Cardiac fibroblast (primary cell): ENCODE measurements at places on chromosomes 6 and 20.

- DNase-seq = no peak
Observed at GRCh38 chr6:44594481-44594880, 207.0 kb downstream of the CDC5L start.

DNA sequence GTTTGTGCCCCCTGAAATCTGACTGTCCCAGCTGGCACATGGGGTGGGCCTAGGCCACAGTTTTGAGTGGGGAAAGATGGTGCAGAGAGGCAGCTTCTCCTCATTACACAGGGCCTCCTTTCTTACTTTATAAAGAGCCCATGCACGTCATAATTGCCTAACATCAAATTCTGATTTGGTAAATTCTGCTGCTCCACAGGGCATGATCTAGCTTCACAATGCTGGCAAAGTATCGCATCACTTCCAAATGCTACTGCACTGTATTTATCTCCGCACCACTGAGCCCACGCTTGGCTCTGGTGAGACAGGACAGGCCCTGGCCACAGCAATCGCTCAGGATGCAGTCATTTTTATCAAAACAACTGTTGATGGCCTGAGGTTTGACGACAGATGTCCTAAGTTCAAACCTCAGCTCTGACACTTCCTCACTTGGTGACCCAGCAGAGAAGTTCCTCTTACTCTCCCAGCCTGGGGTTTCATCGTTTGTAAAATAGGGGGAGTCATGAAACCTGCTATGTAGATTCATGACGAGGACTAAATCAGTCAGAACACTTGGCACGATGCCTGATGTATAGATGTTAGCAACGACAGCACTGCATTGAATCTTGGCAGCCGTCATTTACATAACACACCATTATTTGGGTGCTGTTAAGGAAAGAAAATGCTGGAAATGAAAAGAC lies 187.9 kb downstream of the TTLL2 start:
- DNase-seq = no peak

- no peak for DNase-seq
Observed at GRCh38 chr20:33007376-33008335, at the start of gene BPIFB2. Gene BPIFB2, plus strand, starts transcription at chr20:33007704. Its CDS starts 871 bp downstream, at chr20:33008575.

DNA sequence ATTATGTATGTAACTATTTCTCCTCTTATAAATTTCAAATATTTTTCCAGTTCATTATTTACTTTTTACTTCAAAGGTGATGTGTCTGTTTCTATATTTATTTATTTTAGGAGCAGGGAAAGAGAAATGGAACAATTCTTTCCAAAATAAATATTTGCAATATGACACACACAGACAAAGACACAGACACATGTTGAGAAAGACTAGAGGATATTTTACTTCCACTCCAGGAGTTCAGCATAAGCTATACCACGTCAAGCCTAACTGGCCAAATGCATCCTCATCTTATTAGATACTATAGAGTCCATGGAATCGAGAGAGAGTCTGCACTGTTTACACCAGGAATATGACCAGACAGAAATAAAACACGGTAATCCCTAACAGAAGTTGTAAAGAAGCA lies 13.3 kb downstream of the RALGAPA2 start:
- no peak for DNase-seq

DNA sequence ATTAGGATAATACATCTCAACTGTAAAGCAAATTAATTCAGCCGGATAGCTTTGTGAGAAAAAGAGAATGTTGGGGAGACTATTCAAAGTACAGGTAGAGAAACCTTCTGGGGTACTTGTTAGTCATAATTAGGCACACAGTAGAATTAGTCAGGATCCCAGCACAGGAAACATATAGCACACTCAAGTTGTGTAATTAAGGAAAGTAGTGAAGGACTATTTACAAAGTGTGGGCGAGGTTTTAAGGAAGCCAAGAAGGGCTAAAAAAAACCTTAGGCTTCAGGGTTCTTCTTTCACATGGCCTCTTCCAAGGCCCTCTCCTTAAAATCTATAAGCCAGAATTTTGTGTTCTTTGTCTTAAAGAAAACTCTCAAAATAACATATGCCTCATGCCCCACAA lies 126.7 kb downstream of the RTN4IP1 start:
- no peak for DNase-seq

GRCh38 chr6:35411066-35411465 lies 41.1 kb upstream of the FANCE start:
- no peak for DNase-seq

DNA sequence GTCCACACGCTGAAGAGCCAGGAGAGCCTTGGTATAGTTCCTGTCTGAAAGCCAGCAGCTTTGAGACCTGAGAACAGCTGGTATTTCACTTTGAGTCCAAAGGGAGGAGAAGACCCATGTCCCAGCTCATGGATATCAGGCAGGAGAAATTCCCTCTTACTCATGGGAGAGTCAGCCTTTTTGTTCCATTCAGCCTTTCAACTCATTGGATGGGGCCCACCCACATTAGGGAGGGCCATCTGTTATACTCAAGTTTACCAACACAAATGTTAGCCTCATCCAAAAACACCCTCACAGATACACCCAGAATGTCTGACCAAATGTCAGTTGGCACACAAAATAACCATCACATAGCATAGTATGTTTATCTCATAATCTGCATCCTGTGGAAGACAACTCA lies 80.1 kb downstream of the GMDS start:
- peak; percentile 43 for DNase-seq

DNA sequence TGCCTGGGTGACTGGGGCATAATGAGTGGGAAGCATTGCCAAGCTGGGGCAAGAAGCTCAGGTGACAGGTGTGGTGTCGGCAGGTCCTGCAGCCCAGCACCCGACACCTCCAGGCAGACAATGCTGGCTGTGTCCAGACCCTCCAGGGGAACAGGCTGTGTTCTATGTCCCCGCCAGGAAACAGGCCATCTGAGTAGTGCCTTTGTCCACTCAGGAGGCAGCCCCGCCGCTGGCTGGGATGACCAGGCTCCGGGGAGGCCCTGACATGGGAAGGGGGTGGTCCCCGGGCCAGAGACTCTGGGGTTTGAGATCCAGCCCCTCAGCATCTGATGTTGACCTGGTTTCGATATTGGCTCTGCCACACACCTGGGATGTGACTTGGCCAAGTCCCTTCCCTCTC lies 28.4 kb downstream of the SNPH start:
- no peak for DNase-seq

GRCh38 chr20:21808863-21809664 lies 103.6 kb downstream of the PAX1 start:
- DNase-seq = no peak

- DNase-seq = no peak
Observed at GRCh38 chr6:134593887-134594286, 276.0 kb upstream of the SGK1 start.

GRCh38 chr20:36236786-36237121 lies 476 bp downstream of the AAR2 start:
- no peak for DNase-seq

- DNase-seq = peak; percentile 18
Observed at GRCh38 chr20:3156811-3157619, 2.6 kb downstream of the FASTKD5 start.

- DNase-seq = no peak
Observed at GRCh38 chr6:108476376-108476775, 84.3 kb upstream of the FOXO3 start.

DNA sequence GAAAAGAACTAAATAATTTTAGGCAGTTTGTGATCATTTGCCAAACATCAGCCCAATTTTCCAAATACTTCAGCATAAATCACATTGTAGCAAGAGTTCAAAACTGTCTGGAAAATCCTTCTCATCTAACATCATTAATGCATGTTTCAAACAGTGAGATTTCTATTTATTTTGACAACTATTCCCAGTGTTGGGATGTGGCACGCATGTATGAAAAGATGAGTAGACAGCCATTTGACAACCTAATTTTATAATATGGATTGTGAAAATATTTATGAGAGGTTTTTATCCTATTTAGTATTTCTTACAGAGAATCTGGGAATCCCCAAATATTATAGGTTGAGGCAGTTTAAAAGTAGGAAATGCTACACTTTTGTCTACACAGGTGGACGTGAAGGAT lies 357.6 kb upstream of the ARID1B start:
- DNase-seq = no peak

GRCh38 chr6:1988843-1989242 lies 256.6 kb downstream of the GMDS start:
- no peak for DNase-seq

DNA sequence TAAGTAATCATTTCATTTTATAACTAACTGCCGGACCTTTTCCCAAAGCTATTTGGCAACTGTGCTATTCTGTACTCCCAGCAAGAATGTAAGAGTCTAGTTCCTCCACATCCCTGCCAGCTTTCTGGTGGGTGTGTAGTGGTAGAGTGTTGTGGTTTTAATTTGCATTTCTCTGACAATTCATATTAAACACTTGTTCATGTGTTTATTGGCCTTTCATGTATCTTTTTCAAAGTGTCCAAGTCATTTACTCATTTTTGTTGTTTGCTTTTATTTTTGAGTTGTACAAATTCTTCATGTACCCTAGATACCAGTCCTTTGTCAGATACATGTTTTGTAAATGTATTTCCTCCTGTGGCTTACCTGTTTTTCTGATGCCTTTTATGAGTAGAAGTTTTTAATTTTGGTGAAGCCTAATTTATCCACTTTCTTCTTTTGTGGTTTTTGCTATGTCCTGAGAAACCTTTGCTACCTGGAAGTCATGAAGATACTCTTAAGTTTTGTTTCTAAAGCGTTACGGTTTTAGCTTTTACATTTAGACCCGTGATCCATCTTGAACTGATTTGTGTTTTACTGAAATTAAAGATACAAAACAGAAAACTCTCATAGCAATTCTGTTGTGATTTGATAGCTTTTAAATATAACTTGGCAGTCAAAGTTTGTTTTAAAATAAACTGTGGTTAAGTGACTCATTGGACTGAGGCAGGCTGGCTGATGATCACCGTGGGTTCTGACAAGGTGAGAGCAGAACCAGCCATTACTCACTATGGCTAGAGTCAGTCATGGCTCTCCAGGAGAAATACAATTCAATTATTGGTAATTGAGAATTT lies 8.0 kb downstream of the MYLIP start:
- peak; percentile 77 for DNase-seq

GRCh38 chr20:45052698-45053429 lies 48.1 kb downstream of the KCNS1 start:
- DNase-seq = peak; percentile 69

- DNase-seq = no peak
Observed at GRCh38 chr6:82779041-82779440, 286.6 kb downstream of the UBE3D start.

GRCh38 chr6:156992020-156992804 lies 215.0 kb downstream of the ARID1B start:
- DNase-seq = peak; percentile 29

DNA sequence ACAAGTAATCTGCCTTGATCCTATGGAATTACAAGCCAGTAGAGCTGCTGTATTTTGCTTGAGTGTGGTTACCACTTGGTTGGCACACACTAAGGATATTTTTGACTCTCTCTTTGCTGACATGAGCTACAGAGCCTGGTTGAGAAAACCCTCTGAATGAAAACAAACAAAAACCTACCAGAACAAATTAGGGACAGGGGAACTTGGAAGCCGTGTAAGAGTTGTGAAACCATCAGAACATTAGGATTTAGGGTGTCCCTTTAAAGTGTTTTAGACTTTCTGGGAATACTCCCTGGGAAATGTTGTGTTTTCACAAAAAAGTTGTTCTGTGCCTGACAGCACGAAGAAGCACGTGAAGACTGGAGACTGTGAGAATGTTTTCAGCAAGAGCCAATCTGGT lies 20.5 kb upstream of the PDE7B start:
- no peak for DNase-seq

GRCh38 chr20:61442075-61442670 lies 190.1 kb downstream of the CDH4 start:
- no peak for DNase-seq

DNA sequence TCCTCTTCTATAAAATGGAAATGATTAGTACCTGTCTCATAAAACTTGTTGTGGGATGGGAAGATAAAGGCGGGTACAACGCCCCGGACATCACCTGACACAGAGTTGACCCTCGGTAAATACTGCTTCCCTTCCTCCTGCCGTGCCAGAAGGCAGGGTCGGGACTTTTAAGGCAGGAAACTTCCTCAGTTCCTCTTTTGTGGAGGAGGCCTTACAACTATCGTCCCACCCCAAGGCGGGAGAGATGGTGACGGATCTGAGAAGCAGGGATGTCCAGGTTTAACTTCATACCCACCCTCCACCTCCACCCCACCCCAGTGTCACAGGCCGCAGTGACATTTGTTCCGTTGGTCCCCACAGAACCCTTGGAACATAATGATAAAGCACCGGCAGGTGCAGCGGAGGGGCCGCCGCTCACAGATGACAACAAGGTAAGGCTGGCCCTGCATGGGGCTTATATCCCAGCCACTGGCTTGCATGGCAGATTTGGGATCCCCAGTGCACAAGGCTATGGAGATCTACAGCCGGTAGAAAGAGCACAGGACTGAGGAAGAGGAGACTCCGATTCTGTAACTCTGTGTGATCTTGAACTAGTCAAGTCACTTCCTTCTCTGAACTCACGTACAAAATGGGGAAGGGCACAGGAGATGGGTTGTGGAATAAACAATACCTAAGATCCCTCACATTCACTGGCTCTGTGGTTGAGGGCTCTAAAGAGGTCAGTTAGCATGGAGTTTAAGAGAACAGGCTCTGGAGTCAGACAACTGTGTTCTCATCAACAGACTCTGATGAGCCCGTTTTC lies 764 bp downstream of the DNTTIP1 start:
- DNase-seq = no peak

DNA sequence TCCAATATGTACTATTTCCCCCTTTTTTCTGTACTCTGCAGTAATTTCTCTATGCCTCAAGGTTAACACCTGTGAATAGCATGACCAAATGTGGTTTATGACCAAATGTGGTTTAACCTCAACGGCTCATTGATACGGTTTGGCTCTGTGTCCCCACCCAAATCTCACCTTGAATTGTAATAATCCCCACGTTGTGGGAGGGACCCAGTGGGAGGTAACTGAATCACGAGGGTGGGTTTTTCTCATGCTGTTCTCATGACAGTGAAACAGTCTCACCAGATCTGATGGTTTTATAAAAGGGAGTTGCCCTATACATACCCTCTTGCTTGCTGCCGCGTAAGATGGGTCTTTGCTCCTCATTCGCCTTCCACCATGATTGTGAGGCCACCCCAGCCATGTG lies 18.7 kb downstream of the DEK start:
- DNase-seq = no peak

DNA sequence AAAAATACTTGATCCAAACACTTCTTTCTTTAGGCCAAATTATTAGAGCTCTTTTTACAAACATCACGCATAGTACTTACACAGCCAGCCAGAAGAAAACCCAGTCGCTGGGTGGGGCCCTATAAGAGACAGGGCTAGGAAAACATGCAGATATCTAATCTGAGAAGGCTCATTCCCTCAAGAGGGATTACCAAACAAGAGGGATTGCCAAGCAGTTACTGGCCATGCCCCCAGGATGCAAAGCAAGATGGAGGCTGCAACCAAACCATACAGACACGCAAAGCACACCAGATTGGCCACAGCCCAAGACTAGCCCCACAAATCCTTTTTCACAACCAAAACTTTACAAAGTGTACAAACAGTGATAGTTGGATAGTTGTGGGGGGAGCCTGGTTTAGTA lies 1235.4 kb upstream of the GJE1 start:
- no peak for DNase-seq

GRCh38 chr20:49595811-49596561 lies 28.0 kb upstream of the PTGIS start:
- peak; percentile 51 for DNase-seq
